ENCODE measurements at places on chromosomes 4 and X.
A peak's percentile ranks its signal among the peaks of the same experiment; 100 is the strongest.

GRCh38 chrX:129600981-129601424, 53.8 kb downstream of the APLN start:
- DNase-seq: no peak

- no peak for DNase-seq
Observed at GRCh38 chrX:40391662-40392061, 189.1 kb upstream of the ATP6AP2 start.

- no peak for DNase-seq
Observed at GRCh38 chrX:103733017-103733416, 22.3 kb downstream of the TMEM31 start.

DNA sequence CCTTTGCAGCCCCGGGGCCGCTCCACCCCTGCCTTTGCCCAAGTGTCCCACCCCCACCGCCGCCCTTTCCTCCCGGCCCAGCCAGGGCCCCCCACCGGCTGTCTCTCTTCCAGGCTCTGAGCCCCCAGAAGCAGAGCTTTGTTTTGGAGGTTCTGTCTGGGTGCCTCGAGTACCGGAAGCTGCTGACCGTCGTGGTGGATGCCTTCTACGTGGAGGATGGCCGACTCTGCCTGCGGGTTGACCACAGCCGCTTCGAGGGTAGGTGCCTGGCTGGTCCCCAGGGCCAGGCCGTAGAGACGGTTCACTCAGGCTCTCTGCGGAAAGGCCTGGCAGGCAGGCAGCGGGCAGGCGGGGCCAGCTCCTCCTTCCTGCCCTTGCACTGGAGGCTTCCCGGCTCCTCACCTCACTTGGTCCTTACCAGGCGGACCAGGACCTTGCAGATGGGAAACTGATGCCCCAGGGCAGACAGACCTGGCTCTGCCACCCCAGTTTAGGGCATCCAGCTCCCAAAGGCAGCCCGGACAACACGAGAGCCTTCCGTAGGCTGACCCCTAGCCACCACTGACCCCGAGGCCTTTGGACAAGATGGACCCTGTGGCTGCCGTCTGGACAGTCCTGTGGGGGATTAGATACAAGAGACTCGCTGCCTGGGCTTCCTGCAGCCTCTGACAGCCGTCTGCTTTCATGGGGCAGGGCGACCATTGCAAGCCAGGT, 18.2 kb downstream of the CFAP99 start:
- no peak for DNase-seq

DNA sequence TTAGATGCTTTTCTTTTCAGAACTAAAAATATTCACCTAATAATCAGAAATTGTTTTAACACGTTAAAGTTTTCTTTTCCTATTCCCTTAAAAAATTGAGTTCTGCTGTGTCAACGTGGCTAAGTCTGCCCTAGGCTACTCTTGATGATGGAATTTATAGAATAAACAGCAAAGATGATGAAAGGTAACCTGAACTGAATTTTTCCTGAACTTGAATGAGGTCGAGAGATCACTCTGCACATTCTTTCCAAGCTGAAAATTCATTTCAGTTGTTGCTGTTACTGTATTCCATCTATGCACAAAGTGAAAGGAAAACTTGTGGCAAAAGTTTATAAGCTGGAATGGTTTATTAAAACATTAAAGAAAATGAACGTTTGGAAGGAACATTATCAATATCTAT, 245.9 kb upstream of the GIMD1 start:
- no peak for DNase-seq

DNA sequence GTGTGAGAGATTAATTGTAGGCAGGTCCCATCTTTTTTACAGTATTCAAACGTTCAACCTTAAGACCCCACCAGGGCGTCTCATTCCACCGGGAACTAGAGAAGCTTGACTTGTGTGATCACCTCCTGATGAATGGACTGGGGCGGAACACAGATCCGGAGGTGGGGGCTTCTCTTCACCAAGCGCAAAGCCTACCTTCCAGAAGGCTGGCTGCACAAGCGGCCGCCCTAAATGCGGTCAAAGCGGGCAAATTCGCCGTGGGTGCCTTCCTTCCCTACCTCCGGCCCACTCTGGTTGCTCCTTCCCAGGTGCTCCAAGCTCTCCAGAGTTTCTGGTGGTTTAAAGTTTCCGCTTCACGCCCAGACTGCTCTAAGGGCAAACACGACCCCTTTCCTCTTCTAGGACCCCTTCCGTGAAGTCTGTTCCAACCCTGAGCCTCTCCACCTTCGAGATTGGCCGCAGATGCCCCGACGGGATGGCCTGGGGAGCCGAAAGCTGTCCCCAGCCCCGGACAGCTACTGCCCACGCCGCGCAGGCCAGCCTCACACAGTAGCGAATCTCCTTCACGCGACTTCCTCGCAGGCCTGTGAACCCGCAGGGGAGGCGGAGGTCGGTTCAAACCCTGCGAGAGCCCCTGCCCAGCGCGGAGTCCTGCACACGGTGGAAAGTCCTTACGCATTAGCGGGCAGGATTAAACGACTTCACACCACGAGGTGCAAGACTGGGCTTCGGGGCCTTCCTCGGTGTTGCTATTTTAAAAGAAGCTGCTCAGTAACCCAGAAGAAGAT, 1.6 kb upstream of the WWC2 start:
- no peak for DNase-seq

GRCh38 chrX:39445336-39445735, 644.1 kb downstream of the MID1IP1 start:
- DNase-seq: peak; percentile 20

- no peak for DNase-seq
Observed at GRCh38 chrX:19626230-19626629, 110.9 kb upstream of the MAP3K15 start.

DNA sequence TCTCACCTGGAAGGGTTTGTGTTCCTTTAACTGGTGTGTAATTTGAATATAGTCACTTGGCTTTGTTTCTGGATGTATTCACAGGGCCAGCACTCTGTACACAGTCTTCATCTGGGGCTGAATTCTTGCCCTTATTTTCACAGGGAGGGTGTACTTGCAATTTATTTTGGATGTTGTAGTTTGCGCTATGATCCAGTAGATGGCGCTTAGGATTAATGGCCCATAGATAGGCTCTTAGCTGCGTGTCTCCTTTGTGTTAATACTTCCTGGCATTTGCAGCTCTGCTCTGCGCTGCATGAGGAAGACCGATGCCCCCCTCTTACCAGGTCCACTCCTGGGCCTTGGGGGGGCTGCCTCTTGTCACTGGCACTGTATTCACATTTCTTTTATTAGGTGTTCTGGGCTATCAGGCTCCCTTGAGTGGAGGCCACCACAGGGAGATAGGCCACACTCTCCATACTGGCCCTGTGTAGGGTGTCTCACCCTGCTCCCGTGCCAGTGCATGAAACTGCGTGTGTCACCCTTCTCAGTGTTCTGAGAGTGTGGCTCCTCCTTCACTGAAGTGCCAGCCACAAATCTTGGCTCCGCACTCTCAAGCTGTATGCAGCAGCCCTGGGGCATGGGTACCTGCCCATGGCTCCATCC, 562.2 kb downstream of the ZIC3 start:
- no peak for DNase-seq

- no peak for DNase-seq
Observed at GRCh38 chr4:64068096-64068495, 341.2 kb downstream of the TECRL start.
